ENCODE measurements at places on chromosomes 11 and 22.

- ATAC-seq: no peak
These were observed 14.2 kb downstream of the IFT27 start for GRCh38 chr22:36761553-36762240.

GRCh38 chr11:120622189-120622875 lies 110.8 kb downstream of the GRIK4 start:
- peak; percentile 75 for ATAC-seq

DNA sequence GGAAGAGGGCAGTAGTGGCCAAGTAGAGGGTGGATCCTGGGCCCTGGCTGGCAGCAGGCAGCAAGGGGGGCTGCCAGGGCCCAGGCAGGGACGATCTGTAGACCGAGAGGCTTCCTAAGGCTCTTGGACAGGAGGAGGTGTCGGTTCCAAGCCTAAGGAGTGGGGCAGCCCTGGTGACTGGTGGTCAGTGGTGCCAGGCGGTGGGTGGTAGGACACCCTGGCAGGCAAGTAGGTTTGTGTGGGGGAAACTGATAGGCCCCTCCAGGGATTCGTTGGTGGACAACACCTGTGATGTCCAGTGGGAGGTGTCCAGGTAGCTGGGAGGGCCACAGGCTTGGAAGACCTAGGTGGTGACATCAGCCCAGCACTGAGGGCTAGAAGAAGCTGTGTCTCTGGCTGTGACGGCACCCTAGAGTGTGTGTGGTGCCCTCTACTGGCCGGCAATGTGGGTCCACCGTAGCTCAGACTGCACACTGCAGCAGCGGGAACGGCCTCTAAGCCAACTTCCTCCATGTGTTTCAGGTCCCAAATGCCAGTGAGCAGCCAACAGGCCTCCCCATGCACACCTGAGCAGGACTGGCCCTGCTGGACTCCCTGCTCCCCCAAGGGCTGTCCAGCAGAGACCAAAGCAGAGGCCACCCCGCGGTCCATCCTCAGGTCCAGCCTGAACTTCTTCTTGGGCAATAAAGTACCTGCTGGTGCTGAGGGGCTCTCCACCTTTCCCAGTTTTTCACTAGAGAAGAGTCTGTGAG lies 9.4 kb upstream of the SAMM50 start:
- peak; percentile 46 for ATAC-seq

DNA sequence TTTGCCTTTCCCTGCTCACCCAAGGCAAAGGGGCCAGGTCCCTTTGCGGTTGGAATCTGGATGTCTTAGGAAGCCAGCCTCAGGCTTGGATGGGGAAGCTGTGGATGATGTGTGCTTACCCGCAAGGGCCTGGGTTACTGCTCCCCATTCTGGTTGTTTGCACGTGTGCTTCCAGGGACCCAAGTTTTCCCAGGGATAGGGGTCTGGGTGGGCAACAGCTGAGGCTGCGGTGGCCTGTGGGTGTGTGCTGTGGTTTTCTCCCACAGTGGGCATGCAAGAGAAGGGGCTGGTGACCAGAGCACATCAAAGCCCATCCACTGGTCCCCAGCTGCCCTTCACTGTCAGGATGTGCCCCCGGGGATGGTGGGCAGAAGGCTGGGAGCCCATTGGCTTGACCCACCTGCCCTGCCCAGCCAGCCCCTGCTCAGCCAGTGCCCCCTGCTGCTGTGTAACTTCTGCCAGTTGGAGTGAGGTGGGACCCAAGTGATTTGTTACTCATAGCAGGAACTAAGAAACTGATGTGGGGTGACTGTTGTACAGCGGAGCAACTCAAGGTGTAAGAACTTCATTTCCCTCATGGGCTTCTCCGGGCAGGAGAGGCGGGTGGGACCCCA lies 3.3 kb downstream of the CAPN5 start:
- ATAC-seq: no peak

DNA sequence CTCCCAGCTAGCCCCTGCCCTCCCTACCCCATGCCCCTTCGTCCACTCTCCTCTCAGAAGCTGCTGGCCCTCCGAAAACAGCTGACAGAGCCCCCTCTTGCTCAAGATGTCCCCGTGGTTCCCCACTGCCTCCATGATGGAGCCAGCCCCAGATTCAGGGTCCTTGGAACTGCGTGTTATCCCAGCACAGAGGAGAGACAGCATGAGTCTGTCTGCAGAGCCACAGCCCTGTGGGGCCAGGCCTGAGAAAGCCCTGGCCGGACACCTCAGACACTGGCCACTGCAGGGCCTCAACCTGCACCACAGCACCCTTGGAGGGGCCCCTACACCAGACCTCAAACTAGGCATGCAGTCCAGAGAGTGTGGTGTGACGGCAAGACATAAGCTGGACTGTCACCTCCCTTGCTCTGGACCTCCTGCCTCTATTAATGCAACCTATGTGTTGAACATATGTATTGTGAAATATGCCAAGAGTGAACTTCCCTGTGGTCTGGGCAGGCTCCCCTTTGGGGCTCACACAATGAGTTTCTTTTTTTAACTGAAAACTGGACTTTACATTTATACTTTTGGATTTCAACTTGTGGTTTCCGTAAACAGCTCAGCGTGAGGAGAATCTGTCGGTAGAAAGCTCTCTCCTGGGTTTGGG lies 9.6 kb downstream of the PNPLA5 start:
- no peak for ATAC-seq

DNA sequence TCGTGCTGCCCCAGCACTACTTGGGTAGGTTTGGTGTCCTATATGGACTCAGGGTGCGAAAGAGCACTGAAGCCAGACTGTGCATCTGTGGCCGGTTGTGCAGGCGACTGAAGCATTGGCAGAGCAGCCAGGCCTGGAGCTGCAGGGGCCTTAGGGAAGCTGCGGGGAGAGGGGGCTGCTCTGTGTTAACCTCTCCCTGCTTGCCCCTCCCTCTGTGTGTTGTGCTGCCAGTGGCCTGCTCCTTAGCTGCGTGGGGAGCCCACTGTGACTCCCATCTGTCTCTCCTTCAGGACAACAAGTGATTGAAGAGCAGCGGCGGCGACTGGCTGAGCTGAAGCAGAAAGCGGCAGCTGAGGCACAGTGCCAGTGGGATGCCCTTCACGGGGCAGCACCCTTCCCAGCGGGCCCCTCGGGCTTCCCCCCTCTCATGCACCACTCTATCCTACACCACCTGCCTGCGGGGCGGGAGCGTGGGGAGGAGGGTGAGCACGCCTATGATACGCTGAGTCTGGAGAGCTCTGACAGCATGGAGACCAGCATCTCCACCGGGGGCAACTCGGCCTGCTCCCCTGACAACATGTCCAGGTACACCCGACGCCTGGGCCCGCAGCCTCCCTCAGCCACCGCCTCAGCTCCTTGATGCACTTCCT lies 34.3 kb downstream of the TREH start:
- no peak for ATAC-seq

- ATAC-seq: no peak
These were observed 1.9 kb upstream of the LTBP3 start for GRCh38 chr11:65559951-65560537.

GRCh38 chr11:76776472-76776871 lies 6.7 kb upstream of the TSKU start:
- no peak for ATAC-seq

GRCh38 chr11:33006010-33006409 lies 9.7 kb upstream of the DEPDC7 start:
- no peak for ATAC-seq

DNA sequence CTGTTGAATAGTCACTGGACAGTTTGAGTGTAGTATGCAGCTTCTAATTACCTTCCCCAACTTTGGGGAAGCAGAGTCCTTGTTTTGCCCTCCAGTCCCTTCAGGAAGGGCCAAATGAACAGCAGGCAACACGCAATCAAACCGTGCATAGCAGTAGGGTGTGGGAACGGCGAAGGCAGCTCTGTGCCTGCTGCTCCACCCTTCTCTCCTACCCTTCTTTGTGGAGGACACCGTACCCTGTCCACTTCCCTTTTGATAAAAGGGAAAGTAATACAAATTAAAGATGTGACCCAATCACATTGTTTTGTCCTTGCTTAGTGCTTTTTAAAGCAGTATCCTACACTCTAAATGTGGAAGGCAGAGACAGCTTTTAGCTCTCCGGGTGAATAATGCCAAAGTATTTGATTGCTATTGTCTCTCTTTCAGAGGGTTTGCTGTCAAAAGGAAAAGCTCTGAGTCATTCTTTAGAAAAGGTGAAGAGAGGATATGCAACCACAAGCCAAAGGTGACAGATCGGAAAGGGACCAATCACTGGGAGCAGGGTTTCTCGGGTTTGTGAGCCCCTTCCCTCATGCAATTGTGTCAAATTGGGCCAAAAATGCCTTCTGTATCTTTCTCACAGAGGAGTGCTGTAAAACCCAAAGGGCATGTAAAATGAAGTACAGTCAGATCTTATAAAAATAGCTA lies 407.3 kb upstream of the CCDC90B start:
- ATAC-seq: no peak

DNA sequence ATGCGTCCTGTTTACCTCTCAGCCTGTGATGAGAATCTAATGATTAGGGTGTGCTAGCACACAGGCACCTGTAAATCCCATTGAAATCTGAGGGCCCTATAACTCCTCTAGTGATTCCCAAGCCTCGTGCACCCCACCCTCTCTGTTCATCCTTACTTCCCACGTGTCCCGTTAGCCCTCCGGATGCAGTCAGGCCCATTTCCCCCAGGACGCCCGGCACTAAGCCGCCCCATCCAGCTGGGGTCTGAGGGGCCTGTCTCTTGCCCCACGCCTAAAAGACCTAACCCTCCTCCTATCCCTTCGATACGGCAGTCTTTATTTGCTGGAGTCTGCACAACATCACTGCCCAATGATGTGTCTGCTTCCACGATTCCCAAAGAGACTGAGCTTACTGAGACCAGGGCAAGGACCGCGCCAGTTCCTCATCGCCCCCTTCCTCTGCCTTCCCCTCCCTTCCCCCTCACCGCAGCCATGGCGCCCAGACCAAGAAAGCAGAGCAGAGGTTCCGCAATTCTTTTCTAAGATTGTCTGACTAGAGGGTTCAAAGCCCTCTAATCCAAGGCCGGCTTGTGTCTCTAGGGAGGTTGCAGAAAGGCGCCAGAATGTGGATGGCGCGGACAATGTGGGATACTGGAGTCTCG lies 1.1 kb upstream of the FADS2 start:
- ATAC-seq: peak; percentile 1

GRCh38 chr11:120590472-120590871 lies 78.9 kb downstream of the GRIK4 start:
- no peak for ATAC-seq

- no peak for ATAC-seq
These were observed 7.9 kb downstream of the TIGD3 start for GRCh38 chr11:65362320-65362931.

GRCh38 chr22:43007519-43008102 lies 7.3 kb downstream of the PACSIN2 start:
- ATAC-seq: no peak

- no peak for ATAC-seq
These were observed 114.2 kb downstream of the KCNQ1 start for GRCh38 chr11:2558861-2559526.

DNA sequence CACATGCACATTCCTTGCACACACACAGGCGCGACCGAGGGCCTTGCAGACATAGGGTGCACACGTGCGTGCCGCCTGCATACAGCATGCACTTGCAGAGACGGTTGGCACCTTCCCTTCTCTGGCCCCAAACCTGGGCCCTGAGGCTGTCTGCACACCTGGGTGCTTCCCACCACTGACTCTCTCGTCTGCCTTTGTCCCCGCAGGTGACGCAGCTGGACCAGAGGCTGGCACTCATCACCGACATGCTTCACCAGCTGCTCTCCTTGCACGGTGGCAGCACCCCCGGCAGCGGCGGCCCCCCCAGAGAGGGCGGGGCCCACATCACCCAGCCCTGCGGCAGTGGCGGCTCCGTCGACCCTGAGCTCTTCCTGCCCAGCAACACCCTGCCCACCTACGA lies 38.0 kb downstream of the CDKN1C start:
- no peak for ATAC-seq

DNA sequence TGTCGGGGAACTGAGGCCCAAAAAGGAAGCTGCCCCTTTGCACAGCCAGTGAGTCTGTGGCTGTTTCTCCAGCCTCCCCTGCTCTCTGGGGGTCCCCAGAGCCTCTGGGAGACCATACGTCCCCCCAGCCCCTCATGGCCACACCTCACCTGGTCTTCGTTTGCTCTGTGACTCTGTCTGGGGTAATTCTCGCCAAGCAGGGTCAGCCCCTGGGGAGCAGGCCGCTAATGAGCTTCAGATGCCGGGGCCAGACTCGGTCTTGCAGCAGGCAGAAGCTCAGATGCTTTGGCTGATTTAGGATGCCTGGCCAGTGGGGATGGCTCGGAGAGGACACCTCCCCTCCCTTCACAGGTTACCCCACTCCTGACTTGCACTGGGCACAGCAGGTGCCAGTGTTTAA lies 24.1 kb upstream of the WNT11 start:
- ATAC-seq: no peak

DNA sequence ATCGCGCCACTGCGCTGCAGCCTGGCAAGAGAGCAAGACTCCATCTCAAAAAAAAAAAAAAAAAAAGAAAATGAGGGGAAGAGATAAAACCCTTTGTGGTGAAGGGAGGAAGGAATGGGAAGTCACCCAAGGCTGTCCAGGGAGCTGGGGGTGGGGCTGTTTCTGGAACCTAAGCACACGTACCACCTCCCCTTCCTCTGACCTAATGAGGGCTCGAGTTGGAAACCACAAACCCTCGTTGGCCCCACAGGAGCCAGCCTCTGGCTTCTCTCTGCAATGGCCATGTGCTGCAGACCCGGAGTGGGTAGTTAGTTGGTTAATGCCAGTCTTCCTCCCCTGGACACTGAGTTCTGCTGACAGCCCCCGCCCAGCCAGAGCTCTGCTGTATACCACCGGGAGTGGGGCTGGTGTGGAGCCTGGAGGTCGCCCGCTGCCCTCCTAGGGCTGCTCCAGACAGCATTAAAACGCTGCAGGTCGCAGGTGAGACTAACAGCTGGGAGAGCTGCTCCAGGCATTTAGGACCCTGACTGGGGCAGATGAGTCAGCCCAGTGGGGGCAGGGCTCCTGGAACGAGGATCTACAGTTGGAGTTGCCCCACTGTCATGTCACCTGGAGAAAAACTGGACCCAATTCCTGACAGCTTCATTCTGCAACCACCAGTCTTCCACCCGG lies at the start of gene LGALS12:
Gene LGALS12 (plus strand): TSS at position 228 of the 672 bp plus-strand sequence. CDS start 375 bp downstream, at position 603.
- ATAC-seq: no peak

GRCh38 chr22:50269970-50270665 lies at the start of gene MAPK11:
Gene MAPK11, minus strand, starts transcription at chr22:50270380. Its CDS starts 88 bp downstream, at chr22:50270292.
- peak; percentile 52 for ATAC-seq
